ENCODE measurements at places on chromosomes 7 and 10. TPM values are rescaled to one million over a fixed set of nuclear protein-coding genes. Genes with fewer than 3 reads are reported as not detected.

DNA sequence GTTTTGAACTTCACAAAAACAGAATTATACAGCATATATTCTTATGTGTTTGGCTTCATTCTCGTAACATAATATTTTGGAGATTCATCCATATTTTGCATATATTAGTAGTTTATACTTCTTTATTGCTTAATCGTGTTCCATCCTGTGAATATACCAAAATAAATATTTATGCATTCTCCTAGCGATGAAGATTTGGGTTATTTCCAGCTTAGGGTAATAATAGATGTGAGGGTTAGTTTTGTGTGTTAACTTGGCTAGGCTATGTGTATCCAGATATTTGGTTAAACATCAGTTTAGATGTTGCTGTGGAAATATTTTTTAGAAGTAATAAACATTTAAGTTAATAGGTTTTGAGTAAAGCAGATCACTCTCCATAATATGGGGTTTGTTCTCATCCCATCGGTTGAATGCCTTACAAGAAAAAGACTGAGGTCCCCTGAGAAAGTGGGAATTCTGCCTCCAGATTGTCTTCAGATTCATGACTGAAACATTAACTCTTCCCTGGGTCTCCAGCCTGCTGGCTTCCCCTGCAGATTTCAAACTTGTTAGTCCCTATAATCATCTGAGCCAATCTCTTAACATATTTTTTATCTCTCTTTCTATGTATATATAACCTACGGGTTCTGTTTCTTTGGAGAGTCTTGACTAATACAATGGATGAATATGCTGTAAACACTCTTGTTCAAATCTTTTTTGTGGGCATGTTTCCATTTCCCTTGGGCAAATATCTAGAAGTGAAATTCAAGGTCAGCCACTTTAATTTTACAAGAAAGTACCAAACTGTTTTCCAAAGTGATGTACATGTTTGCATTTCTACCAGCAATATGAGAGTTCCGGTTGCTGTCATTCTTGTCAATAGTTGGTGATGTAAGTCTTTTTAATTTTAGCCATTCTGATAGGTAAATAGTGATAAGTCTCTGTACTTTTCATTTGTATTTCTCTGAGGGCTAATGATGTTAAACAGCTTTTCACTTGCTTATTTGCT is 48.7 kb downstream of the PDK4 start:
- no peak for DNase-seq

DNA sequence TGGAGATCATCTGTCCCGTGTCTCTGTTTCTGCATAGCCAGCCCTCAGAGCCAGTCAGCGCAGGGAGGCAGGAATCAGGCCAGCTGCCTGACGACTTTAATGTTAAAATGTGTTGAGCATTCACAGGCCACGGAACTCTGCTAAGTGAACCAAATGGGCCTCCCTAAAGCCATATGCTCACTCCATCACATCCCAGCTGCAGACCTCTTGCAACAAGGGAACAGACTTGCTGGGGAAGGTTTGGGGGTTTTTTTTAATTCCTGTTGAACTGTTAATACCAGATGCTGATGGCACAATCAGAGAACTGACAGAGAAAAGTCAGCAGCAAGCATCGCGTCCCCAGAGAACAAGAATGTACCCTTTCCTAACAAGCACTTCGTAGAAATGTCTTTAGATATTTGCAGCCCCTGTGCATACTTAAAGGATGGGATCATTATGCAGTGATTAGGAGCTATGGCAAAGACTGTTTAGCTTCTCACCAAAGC is 900.4 kb upstream of the AUTS2 start:
- no peak for DNase-seq

GRCh38 chr7:105215182-105215581 is 173.5 kb downstream of the SRPK2 start:
- no peak for DNase-seq

DNA sequence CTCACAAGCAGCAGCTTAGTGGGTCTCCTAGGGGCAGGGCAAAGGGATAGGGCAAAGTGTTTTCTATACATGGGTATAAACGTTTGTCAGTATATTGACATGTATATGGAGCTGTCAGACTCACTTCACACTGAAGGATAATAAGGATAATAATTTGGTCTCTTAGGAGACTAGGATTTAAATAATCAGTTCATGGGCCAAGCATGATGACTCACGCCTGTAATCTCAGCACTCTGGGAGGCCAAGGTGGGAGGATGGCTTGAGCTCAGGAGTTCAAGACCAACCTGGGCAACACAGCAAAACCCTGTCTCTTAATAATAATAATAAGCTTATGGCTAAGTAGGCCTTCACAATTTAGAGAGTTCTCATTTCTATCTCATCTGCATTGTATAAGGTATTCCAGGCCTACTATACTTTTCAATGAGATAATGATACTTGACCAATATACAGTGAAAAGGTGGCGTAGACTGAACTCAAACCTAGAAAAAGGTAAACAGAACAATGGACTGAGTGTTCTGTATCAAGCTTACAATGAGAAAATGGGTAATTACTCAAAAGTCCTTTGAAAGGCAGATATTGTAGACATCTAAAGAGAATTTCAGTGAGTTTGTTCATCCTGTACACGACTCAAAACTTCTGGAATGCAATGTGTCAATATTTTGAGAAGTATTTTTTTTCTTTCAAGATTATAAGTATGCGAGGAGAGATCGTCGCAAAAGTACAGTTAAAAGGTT is 7.0 kb downstream of the GSAP start:
- no peak for DNase-seq

- peak; percentile 83 for DNase-seq
Observed at GRCh38 chr7:73893342-73894101, 32.6 kb downstream of the TMEM270 start.

GRCh38 chr10:92965314-92965713 is 95.3 kb upstream of the CYP26C1 start:
- DNase-seq: no peak

DNA sequence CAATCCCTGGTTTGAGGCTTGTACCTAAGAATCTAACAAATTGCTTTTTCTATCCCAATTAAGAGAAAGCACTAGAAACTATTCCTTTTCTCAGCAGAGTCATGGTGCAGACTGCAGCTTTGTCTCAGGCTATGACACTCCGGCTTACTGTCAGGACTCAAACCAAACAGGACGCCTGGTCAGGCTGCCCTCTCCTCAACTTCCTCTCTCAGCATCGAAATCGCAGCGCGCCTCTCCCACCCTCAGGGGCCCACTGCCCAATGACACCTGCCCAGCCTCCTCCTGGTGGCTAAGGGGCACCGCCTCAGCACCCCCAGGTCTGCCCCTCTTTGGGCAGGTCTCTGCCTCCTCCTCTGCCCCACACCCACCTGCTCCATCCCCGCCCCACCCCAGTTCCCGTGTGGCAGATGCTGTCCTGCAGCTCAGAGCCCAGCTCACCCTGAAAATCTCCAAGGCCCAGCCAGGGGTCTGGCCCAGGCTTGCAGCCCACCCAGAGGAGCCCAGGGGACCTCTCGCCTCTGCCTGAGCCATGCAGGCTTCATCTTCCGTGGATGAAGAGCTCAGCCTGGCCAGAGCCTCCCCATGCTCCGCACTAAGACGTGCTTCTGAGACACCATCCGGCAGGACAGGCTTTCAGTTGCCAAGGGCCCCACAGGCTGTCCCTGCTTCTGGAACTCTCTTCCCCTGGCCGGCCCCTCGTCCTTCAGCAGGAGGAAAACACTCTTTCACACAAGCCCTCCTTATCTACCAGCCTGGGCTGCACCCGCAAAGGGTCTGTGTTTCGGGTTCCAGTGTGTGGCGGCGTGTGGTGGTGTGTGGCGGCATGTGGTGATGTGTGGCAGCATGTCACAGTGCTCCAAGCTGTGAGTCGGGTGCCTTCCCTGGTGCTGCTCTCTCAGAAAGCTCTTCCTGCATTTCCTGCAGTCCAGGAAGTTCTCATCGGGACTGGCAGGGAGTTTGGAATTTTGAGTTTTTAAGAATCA is 16.4 kb upstream of the PTPRN2 start:
- DNase-seq: no peak

- DNase-seq: no peak
Observed at GRCh38 chr10:128526791-128527375, 400.7 kb upstream of the MKI67 start.

GRCh38 chr7:22270371-22270770 is 86.6 kb downstream of the RAPGEF5 start:
- no peak for DNase-seq

DNA sequence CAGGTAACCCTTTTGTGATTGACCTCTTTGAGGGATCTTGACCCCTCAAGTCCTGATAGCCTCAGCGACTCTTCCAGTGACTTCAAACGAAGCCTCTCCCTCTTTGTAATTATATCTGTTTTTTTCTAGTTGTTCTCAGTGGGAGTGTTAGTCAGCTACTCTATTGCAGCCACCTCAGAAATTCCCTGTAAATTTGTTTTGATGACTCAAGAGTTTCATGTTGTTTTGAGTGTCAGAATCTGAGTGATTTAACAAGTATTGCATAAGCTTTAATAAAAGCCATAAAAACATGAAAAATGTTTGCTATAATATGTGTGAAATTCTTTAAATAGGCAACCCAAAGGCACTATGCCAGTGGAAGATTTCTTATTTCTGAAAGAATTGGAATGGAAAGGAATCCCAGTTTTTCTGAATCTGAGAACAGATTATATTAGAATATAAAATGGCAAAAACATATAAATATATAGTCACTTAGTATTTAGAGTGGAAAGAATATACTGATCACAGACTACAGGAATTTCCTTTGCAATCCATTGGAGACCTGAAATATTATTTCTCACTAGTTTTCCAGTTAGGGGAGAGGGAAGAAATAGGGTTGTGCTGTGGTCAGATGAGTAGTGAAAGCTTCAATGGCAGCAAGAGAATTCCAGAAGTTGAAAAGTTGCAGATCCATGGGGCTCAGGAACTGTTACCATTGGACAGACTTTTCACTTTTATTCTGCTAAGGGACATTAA is 94.4 kb upstream of the SEMA3C start:
- no peak for DNase-seq

GRCh38 chr7:18889436-18889835 is 228.0 kb downstream of the TWIST1 start:
- DNase-seq: no peak

DNA sequence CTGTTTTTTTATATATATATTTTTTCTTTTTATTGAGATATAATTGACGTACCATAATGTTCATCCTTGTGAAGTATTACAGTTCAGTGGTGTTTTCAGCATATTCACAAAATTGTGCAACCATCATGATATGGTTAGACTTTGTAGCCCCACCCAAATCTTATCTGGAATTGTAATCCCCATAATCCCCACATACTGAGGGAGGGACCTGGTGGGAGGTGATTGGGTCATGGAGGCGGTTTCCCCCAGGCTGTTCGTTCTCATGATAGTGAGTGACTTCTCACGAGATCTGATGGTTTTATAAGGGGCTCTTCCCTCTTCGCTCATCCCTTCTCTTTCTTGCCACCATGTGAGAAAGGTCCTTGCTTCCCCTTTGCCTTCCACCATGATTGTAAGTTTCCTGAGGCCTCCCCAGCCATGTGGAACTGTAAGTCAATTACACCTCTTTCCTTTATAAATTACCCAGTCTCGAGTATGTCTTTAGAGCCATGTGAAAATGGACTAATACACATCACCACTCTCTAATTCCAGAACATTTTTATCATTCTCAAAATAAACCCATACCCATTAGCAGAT is 73.9 kb upstream of the SMNDC1 start:
- no peak for DNase-seq

GRCh38 chr10:12322583-12323131 is 26.7 kb upstream of the CAMK1D start:
- DNase-seq: peak; percentile 21

- DNase-seq: no peak
Observed at GRCh38 chr7:151792636-151793035, 84.3 kb downstream of the PRKAG2 start.

- no peak for DNase-seq
Observed at GRCh38 chr10:59006511-59007306, 169.7 kb upstream of the PHYHIPL start.

DNA sequence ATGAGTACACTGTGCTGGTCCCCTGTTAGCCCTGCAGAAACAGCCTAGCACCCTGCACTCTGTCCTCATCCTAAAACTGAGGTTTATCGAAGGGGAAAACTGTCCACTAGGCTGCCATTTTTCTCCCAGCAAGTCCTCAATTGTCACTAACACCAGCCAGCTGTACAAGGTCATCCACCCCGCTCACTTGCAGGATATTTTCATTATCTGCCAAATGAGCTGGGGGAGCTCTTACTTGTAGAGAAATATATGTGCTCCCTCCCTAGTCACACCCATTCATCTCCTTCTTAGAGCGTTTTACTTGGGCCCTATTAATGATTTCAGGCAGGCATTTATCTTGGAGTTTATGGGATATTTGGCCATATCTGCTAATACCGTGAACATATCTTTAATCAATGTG is 413.5 kb upstream of the NFE2L3 start:
- DNase-seq: no peak

GRCh38 chr10:87945984-87946383 is 82.6 kb downstream of the PTEN start:
- no peak for DNase-seq

DNA sequence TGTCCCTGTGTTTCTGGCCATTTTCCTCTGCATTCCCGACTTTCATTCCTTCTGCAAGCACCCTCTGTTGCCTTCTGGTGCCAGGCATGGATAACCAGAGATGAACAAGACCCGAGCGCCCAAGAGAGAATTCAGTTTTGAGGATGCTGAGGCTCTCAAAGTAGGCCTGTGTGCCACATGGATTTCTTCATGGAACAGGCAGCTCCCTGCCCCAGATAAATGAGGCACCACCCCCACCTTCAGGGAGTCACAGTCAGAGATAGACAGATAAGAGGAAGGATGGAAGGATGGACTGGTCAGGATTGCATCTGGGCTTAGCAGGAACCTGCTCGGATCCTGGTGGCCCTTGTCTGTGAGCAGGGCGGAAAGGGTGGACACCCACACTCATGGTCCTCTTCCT is 49.4 kb downstream of the ADCYAP1R1 start:
- DNase-seq: no peak

DNA sequence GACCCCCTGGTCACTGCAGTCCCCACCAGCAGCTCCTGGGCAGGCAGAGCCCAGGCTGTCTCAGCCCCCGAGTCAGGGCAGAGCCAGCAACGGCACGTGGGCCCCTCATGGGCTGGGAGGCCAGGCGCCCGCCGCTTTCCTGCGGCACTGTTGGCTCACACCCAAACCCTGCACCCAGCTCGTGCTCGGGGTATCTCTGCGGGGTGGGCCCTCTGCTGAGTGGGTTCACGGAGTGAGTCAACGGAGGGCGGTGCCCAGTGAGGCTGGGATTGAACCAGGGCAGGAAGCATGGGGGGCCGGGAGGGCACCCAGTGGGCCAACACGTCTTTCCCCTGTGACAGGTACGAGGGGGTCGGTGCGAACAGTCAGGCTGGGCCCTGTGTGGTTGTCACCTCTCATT is 28.9 kb downstream of the ADAP1 start:
- peak; percentile 53 for DNase-seq

- DNase-seq: no peak
Observed at GRCh38 chr7:3753868-3754267, 452.8 kb downstream of the SDK1 start.

ZNF736 gene
- 5.5 TPM for total RNA-seq

WNT8B gene
- not detected for total RNA-seq

RTKN2 gene
- total RNA-seq: 0.13 TPM

MYO3A gene
- not detected for total RNA-seq

MSS51 gene
- 2.3 TPM for total RNA-seq

SHLD2 gene
- total RNA-seq: 26.2 TPM

KEL gene
- total RNA-seq: not detected

TCAF2 gene
- 0.55 TPM for total RNA-seq

GIMAP1 gene
- 4.5 TPM for total RNA-seq

PLAC9 gene
- 60.9 TPM for total RNA-seq

LANCL2 gene
- 10.9 TPM for total RNA-seq

Data from left cardiac atrium (tissue), 4 donors.